ENCODE measurements at places on chromosomes 13 and 19.

GRCh38 chr19:1889907-1890306 lies 4.6 kb upstream of the ABHD17A start:
- DNase-seq, result no peak

DNA sequence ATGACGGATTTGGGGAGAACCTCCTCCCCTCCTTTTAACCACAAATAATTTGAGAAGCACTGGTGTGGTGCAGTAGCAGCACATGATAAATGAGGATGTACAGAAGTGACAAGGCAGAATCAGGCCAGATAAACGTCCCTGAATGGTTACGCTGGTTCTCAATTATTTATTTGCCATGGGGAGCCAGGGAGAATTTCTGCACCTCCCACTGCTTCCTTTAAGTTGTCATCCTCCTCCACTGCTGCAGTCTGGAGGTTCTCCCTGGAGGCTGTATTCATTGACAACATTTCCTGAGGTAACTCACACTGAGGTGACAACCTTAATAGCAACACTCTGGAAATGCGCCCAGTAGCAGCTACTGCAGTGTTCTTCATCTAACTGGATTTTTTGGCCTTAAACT lies 308.9 kb upstream of the SLITRK1 start:
- no peak for DNase-seq

DNA sequence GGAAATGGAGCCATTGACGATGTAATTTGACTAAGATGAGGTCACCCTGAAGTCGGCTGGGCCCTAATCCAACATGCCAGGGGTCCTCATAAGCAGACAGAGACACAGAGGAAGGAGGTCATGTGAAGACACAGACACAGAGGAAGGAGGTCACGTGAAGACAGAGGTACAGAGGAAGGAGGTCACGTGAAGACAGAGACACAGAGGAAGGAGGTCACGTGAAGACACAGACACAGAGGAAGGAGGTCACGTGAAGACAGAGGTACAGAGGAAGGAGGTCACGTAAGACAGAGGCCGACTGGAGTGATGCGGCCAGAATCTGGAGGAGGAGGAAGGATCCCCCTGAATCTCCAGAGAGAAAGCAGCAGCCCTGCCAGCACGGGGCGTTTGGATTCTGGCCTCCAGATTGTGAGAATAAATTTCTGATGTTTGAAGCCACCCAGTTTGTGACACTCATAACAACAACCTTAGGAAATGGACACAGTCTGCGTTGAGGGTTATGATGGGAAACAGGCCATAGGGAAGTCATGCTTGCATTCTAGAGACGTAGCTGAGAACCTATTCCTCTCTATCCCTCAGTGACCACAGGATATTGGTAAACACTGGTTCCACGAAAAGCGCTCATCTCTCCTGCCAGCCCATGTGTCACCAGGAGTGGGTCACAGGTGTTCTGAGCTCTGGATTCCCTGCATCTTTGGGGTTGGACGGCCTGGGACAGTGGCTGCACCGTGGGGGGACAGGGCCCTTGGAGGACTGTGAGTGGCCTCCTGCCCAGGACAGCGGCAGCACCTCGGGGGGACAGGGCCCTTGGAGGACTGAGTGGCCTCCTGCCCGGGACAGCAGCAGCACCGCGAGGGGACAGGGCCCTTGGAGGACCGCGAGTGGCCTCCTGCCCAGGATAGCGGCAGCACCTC lies 108.5 kb downstream of the SOX1 start:
- no peak for DNase-seq

DNA sequence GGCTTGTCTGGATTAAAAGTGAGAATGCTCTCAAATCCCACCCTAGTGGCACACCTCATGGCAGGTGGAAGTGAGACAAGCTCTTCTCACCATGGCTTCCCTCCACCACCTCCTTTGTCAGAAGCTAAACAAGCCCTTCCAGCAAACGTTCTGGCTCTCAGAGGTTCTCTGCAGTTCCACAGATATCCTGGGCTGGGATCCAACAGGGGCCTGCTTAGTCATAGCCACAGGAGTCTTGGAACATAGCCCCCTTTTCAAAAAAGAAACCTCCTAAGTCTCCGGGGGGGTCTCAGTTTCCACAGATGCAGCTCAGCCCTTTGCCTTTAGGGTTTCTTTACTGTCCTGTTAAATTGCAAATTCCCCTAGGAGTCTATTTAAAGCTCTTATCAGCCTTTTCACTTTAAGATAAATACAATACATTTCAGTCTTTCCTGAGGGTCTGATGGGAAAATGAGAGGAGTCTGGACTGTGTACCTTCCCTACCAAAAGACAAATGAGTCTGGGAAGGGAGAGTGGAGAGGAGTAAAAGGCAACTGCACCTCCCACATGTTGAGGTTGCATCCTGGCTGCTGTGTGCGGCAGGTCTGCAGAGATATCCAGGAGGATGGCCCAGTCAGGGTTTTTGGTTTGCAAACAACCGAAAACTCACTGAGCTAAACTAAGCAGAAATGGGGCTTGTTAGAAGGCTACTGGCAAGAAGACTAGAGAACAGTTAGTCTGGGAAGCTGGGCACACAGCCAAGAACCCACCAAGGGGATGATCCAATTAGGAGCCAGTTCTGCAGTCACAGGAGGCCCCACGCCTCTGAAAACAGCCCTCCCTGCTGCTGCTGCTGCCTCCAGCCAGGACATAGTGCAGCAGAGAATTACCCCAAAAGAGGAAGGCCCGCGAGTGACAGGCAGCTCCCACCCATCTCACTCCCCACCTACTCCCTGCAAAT lies 41.4 kb upstream of the SERP2 start:
- DNase-seq, result no peak

GRCh38 chr13:73934215-73934641 lies 200.0 kb downstream of the KLF12 start:
- DNase-seq, result no peak

DNA sequence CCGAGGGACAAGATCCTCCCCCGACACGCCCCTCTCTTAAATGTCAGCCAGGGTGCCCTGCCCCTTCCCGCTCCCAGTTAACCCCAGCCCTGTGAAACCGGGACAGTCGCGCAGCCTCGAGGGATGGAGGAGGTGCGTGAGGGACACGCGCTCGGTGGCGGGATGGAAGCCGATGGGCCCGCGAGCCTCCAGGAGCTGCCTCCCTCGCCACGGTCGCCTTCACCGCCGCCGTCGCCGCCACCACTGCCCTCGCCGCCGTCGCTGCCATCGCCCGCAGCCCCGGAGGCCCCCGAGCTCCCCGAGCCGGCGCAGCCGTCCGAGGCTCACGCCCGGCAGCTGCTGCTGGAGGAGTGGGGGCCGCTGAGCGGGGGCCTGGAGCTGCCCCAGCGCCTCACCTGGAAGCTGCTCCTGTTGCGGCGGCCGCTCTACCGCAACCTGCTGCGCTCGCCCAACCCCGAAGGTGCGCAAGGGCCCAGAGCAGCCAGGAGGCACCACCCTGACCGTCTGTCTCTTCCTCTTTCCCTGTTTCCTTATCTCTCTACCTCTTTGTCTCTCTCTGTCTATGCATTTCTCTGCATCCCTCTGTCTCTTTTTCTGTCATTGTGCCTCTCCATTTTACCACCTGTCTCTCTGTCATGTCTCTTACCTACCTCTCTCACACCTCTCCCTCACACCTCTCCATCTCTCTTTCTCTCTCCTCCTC lies at the start of gene NCCRP1:
NCCRP1 (plus strand) TSS at position 105 of the 703 bp plus-strand sequence; CDS start at position 124, 19 bp downstream.
- no peak for DNase-seq

- peak; percentile 39 for DNase-seq
Measured at GRCh38 chr19:3618144-3618810, 8.3 kb downstream of the CACTIN start.

GRCh38 chr13:58660826-58661225 lies 1029.3 kb downstream of the PCDH17 start:
- no peak for DNase-seq

DNA sequence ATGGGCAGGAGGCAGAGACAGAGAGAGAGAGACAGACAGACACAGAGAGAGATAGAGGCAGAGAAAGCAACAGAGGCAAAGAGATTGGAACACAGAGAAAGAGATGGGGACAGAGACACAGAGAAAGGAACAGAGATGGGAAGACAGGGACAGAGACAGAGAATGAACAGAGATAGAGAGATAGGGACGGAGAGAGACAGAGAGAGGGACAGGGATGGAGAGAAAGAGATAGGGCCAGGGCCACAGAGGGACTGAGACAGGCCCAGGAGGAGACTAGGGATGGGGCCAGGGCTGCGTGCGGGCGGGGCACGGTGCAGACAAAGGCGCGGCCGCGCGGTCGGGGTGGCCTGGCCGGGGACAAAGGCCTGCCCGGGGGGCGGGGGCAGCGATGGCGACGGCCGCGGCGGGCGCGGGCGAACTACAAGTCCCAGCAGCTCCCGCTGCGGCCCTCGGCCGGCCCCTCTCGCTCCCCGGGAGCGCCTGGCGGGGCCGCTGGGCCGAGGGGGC lies at the start of gene ZNF358:
ZNF358 (plus strand) TSS at position 459 of the 507 bp plus-strand sequence. CDS start 3,140 bp downstream, outside the sequence.
- DNase-seq, result no peak

DNA sequence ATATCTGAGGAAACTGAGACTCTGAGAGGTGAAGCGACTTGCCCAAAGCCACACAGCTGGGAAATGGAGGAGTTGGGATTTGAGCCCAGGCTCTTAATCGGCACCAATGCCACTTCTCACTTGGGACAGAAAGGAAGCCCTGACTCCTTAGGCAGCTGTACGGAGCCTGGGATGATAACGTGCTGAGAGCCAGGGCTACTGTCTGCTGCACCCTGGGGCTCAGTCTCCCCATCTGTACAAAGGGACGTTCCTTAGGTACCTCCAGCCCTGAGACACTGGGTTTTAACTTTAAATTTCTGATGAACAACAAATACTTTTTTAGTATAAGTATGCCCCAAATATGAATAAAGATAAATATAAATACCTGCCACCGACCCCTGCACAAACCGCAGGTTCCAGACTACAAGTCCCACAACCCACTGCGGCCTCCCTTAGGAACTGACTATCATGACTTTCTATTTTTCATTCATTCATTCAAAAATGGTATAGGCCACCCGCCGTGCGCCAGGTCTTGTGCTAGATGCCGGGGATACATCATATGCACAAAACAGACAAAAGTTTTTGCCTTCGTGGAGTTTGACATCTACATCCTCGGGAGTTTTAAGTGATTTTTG lies 776 bp upstream of the NCLN start:
- no peak for DNase-seq

- DNase-seq, result no peak
Measured at GRCh38 chr19:40523322-40524047, 53.2 kb upstream of the SHKBP1 start.

DNA sequence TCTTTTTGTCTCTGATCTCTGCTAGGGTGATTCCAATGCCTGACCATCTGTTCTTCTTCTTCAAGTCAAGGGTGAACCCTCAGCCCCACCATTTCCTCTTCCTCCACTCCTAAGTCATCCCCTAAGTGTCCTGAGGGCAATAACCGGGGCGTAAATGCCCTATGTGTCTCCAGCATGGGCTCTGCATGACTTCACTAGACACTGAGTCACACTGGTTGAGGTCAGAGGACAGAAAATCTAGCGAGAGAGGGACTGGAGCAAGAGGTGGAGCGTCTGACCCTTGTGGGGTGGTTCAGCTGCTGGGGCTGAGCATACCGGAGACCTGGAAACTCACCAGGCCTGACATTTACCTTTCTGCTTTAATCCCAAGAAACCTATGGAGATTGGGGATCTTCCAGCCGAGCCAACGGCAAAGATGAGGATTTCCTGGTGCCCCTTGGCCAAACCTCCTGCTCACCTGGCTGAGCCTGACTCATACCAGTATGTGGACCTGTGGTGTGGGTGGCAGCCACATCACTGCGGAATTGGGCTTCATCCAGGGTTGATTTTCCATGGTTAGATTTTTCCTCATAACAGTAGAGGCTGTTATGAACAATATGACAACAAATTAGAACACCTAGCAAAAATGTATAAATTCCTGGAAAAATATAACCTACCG lies 26.9 kb downstream of the SCGB2B2 start:
- DNase-seq, result no peak

DNA sequence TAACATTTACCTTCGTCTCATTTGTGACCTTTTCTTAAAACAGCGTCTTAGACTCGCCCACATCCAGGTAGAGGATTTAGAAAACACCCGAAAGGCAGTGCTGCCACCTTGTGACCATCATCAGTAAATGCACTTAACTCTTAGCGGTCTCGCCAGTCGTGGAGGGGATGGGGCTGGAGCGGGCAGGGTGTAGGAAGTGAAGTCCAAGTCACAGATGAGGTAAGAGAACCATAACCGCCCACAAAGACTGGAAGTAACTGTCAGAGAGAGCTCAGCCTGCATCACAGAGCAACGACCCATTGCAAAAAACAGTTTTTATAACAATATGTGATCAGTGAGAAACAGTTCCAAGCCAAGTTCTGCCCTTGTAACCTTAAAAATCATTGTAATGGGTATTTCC lies 10.7 kb upstream of the CEACAM3 start:
- peak; percentile 38 for DNase-seq

DNA sequence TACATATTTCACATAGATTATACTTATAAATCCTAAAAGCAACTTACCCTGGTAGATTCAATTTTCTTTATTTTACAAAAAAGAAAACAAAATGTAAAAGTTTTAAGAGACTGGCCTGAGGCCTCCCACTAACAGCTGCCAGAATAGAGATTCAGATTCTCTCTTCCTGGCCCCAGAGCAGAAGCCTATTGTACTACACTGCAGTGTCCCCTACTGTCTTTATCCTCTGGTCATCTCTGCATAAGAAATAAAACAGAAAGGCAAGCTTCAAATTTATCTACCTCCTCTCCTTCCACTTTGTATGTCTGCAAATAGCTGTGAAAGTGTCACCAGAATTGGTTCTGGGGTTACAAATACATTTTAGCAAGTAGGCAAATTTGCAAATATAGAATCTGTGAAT lies 1004.1 kb upstream of the PCDH9 start:
- DNase-seq, result no peak

- DNase-seq, result no peak
Measured at GRCh38 chr19:29666578-29667386, 1.5 kb downstream of the PLEKHF1 start.

GRCh38 chr13:76822698-76823267 lies 63.4 kb downstream of the KCTD12 start:
- no peak for DNase-seq

GRCh38 chr13:23903906-23904280 lies 6.6 kb upstream of the C1QTNF9B start:
- DNase-seq, result no peak

DNA sequence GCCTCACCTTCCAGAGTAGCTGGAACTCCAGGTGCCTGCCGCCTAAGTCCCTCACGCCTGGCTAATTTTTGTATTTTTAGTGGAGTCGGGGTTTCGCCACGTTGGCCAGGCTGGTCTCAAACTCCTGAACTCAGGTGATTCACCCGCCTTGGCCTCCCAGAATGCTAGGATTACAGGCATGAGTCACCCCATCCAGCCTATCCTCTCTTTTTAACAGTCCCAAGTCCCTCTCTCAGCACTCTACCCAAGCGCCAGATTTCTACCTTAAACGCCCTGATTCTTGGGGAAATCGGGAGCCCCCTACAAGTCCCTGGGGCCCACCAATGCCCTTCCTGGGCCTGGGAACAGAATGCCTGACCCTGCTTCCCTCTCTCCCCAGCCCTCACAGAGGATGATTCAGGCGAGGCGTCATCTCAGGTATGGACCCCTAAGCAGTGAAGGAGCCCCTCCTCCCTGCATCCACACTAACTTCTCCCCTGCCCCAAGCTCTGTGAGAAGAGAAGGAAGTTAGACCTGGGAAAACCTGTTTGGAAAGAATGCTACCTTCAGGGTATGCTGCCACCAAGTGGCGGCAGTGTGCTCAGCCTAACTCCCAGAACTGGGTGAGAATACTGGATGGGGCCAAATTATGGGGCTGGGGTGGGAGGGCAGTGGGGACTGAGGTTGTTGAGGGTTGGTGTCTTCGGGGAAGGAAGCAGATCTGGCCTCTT lies 20.8 kb upstream of the EBI3 start:
- DNase-seq, result no peak

- DNase-seq, result no peak
Measured at GRCh38 chr19:7534531-7535046, 928 bp upstream of the PNPLA6 start.

GRCh38 chr13:39490136-39490535 lies 112.9 kb downstream of the LHFPL6 start:
- no peak for DNase-seq

- no peak for DNase-seq
Measured at GRCh38 chr13:53783471-53783870, 754.9 kb downstream of the OLFM4 start.
